ENCODE measurements at places on chromosomes 4 and X.
A peak's percentile ranks its signal among the peaks of the same experiment; 100 is the strongest.

GRCh38 chr4:42425146-42426065 is 28.1 kb downstream of the SHISA3 start:
- no peak for DNase-seq

- DNase-seq, result no peak
Measured at GRCh38 chrX:44569122-44569521, 26.5 kb upstream of the FUNDC1 start.

DNA sequence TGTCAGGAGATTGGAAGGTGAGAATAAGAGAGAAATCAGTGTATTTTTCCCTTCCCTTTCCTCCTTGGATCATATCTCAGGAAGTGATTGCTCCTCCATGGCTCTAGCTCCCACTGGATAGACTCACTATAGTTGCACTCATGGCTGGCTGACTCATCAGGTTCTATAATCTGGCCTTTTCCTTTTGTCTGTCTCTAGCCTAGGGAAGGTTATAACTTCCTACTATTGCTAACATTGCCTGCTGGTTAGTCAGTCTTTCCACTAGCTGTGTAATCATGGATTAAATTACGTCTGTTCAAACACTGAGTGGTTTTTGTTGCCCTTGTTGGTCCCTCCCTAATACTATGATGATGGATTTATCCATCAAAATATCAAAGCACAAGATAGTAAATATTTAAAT is 195.5 kb upstream of the VEGFC start:
- DNase-seq, result no peak

DNA sequence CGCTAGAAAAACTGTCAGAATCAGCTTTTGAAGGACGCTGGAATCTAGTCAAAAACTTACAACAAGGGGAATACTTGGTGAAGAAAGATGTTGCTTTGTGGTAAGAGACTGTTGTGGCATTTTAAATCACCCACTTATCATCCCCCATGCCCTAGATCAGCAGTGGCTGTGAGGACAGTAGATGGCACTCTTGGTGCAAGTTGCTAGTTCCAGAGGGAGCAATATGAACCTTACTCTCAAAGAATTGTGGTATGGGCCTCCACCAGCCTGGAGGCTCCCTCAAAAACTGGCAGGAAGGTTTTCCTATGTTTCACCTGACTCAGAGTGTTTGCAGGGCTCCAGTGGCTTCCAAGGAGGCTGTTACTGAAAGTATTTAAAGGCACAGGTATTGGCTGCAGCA is 37.7 kb upstream of the SLC16A2 start:
- DNase-seq, result peak; percentile 12

DNA sequence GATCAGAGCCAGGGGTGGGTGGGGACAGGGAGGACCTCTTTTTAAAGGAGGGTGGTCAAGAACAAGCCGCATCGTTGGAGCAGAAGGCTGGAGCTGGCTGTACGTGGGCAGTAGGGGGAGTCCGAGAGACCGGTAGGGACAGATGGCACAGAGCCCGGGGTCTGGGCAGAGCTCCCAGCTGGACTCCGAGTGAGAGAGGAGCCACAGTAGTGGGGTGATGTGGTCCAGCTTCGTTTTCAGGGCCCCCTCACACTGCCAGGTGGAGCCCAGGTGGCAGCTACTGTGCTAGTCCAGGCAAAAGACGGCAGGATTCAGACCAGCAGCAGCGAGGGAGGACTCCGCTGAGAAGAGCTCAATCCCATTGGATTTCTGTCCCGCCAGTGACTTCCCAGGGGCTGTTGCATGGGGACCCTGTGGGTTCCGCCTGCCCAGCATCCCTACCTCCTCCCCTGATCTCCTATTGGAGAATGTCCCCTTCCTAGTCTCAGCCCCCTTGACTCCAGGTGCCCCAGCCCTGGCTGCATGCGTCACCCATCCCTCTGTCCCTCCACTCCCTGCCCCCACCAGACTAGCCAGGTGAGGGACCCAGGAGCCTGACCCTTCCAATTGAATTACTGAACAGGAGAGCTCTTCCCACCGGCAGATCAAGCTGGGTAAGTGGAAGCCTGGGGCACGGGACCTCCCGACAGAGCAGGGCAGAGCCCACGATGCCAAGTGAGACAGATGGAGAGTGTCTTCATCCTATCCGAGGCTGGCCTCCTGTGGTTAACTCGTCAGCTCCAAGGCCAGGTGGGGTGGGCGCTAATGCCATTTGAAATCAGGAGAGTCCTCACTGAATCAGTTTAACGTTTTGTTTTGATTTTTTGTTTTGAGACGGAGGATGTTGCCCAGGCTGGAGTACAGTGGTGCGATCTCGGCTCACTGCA is 2.9 kb downstream of the ARHGAP4 start:
- DNase-seq, result no peak

GRCh38 chrX:71111141-71111843 is at the start of gene IL2RG:
IL2RG (minus strand) TSS chrX:71111577; CDS start chrX:71111539, 38 bp downstream.
- DNase-seq, result no peak

- DNase-seq, result no peak
Measured at GRCh38 chr4:507745-508512, 8.9 kb downstream of the PIGG start.

DNA sequence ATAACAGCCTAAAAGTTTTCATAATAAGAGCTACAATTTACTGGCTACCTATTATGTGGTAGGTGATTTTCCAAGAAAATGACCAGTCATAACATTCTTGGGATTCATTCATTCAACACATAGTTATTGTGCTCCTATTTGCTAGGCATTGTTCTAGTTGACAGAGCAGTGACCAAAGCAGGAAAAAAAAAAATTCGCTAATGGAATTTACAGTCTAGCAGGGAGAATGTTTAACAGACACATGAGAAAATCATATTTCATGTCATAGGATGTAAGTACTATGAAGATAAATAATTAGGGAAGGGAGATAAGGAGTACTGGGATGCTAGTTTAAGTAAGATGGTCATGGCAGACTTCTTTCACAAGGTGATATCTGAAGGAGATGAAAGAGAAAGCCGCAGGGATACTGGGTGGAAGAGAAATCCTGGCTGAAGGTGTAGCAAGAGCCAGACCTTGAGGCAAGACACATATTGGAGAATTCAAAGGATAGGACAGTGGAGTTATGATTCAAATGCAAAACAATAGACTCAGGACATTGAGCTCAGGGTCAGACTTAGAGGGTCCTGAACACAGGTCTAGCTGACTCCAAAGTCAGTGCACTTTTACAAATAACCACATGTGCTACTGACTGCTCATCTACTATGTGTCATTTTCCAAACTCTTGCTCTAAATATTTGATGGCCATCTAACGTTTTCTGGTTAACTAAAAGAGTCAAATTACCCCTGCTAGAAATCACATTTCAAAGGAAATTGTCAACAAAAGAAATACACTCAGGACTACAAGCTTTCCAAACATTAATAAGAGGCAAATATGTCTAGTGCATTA is 20.4 kb downstream of the SPCS3 start:
- no peak for DNase-seq

DNA sequence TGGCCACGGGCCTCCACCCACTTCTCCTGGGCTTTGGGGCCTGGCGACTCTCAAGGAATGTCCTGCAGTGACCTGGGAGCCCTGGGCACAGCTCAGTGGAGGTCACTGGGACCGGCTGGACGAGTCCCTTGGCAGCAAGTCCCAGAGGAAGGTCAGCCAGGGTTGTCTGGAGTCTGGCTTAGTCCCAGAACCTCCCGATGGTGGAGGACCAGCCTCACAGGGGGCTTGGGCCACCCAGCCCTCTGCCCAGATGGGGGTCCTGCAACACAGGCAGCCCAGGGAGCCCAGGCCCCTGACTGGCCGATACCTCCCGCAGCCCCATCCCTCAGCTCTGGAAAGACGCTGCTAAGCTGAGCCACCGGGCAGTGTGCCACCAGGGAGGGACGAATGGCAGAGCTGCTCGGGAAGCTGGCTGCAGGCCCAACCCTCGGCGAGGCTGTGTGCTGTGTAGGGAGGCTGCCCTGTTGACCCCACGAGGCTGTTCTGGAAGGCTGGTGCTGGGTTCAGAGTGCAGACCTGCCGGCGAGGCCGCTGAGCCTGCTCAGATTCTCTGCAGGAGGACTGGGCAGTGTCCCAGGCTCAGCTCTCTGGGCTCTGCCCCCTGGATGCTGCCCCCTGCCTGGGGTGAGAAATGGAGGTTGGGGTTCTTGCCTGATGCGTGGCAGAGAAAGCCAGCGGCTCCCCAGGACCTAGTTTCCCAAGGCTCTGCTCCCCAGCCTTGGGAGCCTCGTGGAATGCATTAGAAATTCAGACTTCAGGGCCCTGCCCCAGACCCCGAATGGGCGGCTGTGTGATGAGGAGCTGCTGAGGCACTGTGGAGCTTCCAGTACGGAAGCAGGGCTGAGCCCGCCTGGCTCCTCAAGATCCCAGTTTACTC is 61.7 kb downstream of the ADRA2C start:
- no peak for DNase-seq

DNA sequence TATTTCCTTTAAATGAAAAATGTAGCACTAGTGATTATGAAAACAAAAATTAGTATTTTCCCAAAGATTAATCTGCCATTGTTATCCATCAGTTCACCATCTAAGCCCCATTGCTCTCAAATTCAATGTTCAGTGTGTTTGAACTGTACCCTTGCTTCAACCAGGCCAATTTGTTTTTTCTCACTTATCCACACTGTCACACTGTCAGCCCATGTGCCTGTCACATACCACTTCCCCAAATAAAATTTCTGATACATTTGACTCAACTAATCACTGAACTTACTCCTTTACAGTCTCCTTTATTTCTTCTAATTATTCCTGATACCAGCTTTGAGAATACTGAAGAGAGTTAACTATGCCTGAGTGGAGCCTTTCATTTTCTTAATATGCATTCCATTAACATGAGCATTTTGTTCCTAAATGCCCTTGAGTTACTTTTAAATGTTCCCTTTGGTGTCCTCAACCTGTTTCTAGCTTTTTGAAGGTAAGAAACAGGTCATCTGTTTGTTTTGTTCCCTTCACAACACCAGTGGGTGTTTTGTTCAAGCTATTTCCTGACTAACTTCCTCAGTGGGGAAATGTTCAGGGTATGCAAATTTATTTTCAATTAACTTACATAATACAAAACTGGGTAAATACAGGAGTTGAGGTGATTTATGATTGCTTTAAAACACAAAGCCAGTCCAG is 117.1 kb downstream of the RPA4 start:
- no peak for DNase-seq

- peak; percentile 8 for DNase-seq
Measured at GRCh38 chrX:119008110-119008744, 33.8 kb downstream of the LONRF3 start.

DNA sequence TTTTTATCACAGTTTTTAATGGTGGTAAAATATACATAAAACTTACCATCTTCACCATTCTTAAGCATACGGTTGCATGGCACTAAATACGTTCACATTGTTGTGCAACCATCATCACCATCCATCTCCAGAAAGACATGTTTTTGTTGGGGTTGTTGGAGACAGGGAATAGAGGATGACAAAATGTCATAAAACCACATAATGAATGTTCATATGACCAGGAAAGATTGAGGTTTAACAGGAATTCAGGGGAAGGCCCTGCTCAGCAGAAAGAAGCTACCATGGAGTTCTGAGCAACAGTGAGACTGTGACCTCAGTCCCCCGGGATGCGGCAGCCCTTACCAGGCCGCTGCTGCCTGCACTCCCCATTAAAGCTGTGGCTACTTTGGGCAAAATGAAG is 63.9 kb upstream of the TRIM2 start:
- DNase-seq, result no peak

GRCh38 chr4:99640676-99641075 is 17.0 kb downstream of the C4orf54 start:
- no peak for DNase-seq

GRCh38 chr4:189792924-189793618 is 147.6 kb upstream of the FRG1 start:
- peak; percentile 72 for DNase-seq

GRCh38 chr4:36241771-36242170 is 2.5 kb downstream of the ARAP2 start:
- DNase-seq, result no peak

DNA sequence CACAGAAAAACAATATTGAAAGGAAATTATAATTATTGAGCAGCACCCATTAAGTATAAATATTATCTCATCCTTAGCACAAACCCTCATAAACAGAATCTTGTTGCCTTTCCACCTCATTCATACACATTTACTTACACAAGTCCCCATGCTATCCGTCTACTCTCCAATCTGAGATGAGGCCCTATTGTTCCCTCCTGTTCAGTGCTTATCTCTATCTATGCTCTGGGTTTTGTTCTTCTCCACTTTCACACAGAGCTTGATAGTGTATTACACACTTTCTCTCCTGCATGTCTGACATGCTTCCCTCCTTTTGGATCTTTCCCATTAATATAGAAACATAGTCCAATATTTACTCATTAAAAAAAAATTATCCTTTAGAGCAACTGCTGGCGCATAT is 238.2 kb upstream of the MAB21L2 start:
- DNase-seq, result no peak

DNA sequence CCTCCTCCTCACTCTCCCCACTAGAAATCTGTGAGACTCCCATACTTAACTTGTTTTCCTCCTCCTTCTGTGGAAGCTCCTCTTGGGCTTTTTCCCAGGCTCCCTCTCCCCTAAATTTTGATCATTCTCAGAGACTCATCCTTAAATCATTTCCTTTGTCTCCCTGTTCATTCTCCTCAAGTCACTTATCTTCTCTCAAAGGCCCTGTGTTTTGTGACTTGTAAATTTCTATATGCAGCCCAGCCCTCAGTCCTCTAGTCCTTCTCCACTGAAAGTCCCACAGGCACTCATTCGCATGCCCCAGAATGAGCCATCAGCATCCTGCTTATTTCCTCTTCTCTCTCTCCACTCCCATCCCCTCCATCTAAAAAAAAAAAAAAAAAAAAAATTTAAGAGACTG is 171.8 kb downstream of the SOWAHB start:
- no peak for DNase-seq

- no peak for DNase-seq
Measured at GRCh38 chrX:16639966-16640365, 10.0 kb upstream of the S100G start.

Measured in NCI-H1436 (cell line).